ENCODE measurements at places on chromosomes 2 and 18.

DNA sequence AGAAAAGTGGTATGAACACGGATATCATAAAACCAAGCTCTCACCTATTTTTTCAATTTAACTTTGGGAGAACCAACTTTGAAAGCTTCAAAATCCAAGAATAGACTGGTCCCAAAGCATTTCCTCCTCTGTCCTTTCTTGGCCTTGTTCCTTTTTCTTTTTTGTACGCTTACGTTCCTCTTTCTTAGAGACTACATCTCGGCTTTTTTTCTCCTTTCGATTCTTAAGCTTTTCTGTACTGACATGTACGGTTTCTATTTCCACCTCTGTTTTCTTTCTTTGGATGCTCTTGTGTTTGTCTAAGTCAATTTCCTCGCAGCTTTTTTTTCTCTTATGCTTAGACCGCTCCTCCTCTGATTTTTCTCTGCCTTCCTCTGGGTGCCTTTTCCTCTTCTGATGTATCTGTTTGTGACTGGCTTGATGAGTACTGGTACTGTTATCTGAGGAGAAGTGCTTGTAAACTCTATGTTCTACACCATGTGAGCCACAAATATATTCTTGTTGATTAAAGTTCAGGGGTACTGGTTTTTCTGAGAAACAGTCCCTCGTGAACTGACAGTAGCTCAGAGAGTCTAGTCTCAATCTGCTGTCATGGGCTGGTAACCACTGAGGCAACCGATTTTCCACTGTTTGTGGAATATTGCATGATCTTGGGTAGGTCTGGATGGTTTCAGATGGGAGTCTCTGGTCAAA is 11.5 kb upstream of the RNU2-63P start:
- no peak for DNase-seq

DNA sequence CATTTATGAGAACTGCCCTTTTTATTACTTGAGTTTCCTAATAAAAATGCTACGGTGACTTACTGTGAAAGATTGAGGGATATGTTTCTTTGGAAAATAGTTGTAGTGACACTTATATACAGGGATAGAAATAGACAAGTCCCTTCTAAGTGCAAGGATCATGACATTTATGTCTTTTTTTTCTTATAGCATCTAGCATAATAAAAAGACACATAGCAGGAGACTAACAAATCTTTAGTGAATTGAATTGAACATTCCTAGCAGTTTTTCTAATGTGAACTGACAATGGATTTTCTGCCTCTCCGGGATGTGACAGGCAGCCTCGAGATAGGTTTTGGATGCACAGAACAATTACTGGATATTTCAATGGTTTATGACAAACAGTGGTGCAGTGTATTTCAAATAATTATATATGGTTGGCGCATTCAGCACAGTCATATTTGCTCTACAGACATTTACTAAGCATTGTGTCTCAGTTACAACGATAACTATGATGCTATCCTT is 562.8 kb downstream of the ADCYAP1 start:
- no peak for DNase-seq

DNA sequence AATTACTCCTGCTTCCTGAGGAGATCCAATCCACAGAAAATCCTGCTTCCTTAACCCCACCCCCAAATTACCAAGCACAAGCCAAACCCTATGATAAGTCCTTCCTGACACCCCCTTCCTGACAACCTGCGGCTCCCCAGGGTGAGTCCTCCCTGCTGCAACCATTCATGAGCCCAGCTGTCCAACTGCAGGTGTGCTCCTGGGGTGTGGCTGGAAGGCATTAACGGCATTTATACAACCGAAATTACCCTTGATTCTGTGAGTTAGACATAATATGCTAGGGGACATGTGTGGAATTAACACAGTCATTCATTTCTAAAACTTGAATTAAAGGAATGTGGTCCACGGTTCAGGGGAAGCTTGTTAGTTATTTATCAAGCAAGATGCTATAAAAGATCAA is 119.0 kb upstream of the ALKAL2 start:
- DNase-seq = no peak

- no peak for DNase-seq
These were observed 212.0 kb upstream of the MYT1L start for GRCh38 chr2:2542966-2543611.

DNA sequence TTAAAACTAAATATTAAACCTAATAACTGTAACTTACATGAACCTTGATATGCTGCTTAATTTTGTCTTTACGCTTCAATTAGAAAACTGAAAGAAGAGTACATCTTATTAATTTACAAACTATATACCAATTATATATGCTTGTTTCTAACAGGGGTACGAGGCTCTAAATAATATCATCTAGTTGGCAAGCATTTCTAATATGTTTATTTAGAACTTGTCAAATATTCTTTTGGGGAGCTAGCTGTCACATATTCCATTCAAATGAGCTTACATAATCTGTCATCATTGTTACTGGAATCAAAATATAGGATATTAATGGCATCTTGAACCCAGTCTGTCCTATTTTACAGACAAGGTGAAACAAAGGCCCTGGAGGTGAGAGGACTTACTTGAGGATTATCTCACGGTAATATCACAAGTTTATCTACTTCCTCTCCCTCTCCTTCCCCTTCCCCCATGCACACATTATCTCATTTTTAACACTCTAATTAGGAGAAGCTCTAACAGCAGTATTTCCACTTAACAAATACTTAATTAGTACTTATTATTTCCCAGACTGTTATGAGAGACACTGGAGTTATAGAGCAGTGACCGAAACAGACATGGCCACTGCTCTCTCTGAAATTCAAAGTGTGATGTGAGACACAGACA is 3.5 kb downstream of the PRKD3 start:
- no peak for DNase-seq

DNA sequence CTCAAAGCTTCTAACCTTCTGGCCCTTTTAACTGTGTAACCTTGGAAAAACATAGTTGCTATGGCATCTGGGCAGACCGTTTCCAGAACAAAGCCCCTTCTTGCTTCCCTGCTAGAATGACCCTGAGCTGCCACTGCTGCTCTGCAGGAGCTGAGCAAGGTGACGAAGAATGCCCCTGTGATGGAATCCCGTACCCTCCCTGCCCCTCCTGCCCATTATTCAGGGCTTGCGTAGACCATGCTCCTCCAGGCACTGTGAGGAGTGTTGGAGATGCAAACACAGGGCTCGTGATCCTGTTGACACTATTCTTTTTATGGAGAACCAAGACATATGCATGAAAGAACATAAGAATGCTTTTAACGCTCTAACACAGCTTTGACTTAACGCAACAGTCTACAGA is 191.1 kb downstream of the CDH2 start:
- DNase-seq = no peak

DNA sequence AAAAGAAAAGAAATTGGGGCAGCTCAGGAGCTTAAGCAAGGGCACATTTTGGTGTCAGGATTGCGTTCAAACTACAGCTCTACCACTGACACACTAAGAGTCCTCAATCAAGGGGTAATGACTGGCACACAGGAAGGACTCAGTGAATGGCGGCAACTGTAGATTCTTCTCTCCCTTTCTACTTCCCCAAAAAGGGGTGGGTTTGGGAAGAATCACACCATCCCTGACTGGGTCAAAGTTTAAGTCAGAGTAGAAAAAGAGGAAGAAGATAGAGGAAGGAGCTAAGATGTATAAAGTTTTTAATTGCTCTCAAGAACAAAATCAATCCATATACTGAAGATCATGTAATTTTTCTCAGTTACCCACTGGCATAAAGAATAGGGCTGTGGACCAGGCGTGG is 2.6 kb downstream of the NLRC4 start:
- DNase-seq = no peak

GRCh38 chr2:26457251-26457666 is 20.7 kb downstream of the OTOF start:
- no peak for DNase-seq

- DNase-seq = no peak
These were observed 187.7 kb downstream of the ZFP36L2 start for GRCh38 chr2:43038696-43039094.

- DNase-seq = no peak
These were observed 392.8 kb downstream of the TNS1 start for GRCh38 chr2:217609952-217610351.

- DNase-seq = no peak
These were observed 4.7 kb downstream of the PAX8 start for GRCh38 chr2:113273981-113274380.

DNA sequence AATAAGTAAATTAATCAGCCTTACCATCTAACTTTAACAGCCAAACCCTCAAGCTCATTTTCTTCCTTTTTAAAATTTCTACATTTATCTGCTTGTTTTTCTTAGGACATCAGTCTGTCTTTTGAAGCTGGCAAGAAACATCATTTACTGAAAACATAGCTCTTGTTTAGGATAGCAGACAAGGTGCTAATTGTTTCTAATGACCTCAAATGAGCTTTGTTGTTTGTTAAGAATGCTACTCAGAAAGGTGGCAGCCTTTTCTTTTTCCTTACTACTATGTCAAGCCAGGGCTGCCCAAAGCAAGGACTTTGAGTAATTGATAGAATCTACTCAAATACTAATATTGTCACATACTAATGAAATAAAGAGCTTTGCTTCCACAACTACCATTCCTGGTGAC is 171.8 kb downstream of the LRP1B start:
- no peak for DNase-seq

GRCh38 chr2:8677646-8678592 is 3.9 kb upstream of the ID2 start:
- DNase-seq = peak; percentile 41

DNA sequence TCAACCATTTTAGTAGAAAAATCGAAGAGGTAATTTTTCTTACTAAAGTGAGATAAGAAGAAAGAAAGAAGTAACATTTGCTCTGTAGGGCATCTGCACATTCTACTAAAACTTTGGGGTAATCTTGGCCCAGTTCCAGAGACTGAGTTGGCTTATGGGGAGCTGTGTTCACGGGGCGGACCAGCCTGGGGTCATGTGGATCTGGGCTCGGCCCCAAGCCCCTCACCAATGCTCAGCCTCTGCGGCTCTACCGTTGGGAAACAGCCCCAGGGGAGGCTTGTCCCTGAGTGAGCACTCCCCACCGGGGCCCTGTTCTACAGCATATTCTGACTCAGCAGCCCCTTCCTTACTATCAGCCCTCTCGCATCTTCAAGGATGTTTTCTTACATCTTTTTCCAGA is 132.3 kb downstream of the RTP5 start:
- no peak for DNase-seq

- DNase-seq = peak; percentile 86
These were observed at the start of gene TMBIM1 for GRCh38 chr2:218292048-218293014. Gene TMBIM1 (minus strand): TSS chr2:218292503. CDS start chr2:218282141, 10,362 bp downstream.

DNA sequence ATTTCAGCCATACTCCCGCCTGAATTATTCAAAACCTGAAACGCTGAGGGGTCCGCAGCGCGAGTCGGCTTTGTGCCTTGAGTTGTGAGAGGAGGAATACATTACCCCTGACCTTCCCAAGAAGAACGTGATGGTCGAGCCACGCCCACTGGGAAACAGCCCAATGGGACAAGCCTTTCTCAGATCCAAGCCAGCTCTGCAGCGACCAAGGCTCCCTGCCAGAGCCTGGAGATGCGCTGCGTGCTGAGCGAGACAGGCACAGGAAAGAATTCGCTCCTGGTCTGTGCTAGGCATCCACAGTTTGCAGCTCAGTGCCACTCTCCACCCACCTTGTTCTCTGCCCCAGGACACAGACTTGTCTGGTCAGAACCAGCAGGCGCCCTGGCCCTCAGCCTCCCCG is 74.1 kb upstream of the GLI2 start:
- no peak for DNase-seq

DNA sequence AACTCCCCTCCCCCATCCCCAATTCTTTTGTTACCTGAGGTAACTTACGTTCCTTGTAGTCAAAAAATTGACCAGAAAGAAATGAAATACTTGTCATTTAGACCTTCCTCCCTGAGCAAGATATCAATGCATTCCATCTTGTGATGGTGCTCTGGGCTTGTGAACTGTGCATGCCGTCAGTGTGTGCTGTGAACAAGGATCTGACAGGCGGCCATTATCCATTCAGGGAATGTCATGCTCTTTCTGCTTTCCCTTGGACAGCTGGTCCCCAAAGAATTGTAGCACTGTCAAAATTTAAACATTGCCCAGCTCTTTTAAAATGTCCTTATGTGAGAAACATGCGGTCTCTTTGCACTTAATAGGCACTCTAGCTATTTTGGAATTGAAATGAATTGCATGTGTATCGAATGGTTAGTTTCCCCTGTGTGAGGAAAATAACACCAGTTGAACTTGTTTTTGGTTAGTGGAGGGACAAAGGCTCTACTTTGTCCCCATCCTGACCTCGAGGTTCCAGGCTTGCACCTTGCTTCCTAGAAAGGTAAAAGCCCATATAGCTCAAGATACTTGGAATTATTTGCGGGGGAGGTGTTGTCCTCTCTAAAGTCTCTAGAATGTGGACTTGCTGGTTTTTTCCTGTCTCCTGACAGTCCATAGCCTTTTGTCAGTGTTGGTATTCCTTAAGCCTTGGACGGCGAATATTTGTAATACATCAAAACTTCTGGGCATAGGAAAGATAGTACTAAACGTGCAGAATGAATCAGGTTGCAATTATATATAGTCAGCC is 350.9 kb downstream of the NUP35 start:
- DNase-seq = no peak

- DNase-seq = no peak
These were observed 122.1 kb upstream of the MMADHC start for GRCh38 chr2:149709496-149710263.

GRCh38 chr18:53701697-53702096 is 522.8 kb downstream of the MBD2 start:
- no peak for DNase-seq

DNA sequence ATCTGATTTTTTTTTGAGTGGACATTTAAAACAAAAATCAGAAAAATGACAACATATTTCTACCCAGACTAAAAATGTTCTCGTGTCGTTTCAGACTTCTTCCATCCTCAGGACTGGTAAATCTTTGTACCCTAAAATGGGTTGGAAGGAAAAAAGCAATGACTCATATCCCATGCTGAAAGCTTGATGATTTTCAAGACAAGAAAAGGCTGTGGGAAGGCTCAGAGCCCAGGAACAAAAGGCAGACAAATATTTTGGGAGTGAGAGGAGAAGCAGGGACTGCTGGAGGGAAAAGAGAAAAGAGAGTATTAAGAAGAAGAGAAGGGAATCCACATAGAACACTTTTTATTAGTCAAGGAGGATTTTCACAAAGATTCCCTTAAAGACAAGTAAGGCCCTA is 77.1 kb upstream of the CTAGE1 start:
- DNase-seq = no peak

- DNase-seq = no peak
These were observed 28.2 kb downstream of the CCDC102B start for GRCh38 chr18:68826121-68826520.

GRCh38 chr18:12442946-12443345 is 35.2 kb downstream of the PRELID3A start:
- DNase-seq = no peak

GRCh38 chr2:25620077-25620476 is 53.3 kb downstream of the DTNB start:
- DNase-seq = no peak

GRCh38 chr2:12201369-12201768 is 454.9 kb downstream of the LPIN1 start:
- DNase-seq = no peak

- no peak for DNase-seq
These were observed 585.1 kb downstream of the ZEB2 start for GRCh38 chr2:143934626-143935481.

Measured in OCI-LY7 (cell line).